H4 (cell line): ENCODE measurements at places on chromosomes 6 and 20.

GRCh38 chr6:100468016-100468622 is 3.4 kb upstream of the SIM1 start:
- DNase-seq = no peak

DNA sequence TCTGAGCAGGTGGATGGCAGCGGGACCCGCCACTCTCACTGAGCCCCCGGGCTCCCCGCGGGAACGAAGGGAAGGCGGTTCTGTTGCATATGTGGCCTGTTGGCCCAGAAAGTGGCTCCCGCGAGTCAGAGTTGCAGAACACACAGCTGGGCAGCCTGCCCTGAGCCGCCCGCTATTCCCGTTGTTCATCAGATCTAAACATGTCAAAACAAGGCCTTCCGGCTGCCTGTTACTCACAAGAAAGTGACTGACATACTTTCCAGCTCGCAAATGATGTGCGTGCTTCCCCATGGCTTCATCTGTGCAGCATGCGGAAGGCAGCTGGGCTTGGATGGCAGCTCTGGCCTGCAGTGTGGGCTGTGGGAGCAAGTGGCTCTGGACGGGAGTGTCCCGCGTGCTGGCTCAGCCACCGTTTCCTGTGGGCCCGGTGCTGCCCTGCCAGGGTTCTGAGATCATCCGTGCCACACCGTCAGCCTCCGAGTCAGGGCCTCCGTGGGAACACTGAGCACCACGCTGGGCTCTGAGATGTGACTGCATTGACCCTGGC is 227.3 kb downstream of the ERMARD start:
- no peak for DNase-seq

DNA sequence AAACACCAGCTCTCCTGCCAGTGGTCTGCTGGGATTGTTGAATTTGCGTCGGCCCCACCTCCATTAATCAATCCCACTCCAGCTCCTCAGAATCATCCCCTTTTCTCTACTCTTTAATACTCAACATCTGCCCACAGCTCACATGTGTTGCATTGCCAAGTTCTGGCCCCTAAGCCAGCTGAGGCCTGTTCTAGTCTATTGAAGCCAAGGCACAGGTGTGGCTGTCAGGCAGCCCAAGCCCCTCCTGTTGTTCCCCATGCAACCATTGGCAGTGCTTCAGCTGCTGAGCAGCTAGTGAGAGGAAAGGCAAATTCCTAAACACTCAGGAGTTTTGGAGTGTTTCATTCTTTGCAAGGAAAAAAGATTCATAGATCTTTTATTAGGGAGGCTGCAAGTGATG is 128.0 kb upstream of the NT5E start:
- no peak for DNase-seq

GRCh38 chr20:62700261-62700930 is 8.2 kb upstream of the NTSR1 start:
- DNase-seq = no peak

DNA sequence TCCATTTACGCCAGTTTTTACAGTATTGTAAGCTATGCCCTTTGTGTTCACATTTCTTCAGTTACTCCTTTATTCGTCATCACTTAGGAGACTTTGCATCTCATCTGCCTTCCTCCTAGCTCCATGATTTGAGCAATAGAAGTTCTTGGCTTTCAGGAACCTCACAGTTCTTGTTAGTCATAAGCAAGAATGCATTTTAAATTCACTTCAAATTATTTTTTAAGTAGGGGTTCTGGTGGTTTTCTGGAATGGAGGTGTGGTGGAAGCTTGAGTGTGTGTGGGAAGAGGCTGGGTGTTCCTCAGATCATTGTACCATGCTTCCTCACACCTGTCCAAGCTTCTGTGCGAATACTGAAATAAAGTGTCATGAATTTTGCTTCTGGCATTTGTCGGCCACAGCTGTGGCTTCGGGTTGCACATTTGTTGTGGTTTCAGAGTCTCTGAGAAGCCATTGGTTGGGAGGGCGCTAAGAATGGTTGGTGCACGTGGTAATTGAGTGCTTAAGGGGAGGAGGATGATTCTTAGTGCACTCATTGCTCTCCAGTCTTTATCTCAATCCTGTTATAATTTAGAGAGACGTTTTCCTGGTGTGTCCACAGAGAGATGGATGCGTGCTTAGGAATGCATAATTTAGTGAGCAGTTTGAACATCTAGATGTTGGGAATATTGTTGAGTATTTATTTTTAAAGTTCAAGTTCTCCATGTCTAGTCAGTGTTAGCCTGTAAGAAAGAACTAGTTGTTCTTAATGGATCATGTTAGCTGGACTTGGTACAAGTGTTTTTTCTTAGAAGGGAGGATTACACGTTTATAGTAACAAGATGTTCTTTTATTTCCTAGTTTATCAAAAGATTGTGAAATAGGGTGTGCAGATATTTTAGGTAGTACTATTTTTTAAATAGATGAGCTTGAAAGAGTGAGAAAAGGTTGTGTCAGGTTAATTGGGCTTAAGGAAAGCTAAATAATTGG is 31.9 kb downstream of the FOXO3 start:
- DNase-seq = peak; percentile 64

- peak; percentile 61 for DNase-seq
These were observed 14.7 kb upstream of the PYGB start for GRCh38 chr20:25233016-25233772.

- no peak for DNase-seq
These were observed 56.0 kb downstream of the CTNNBL1 start for GRCh38 chr20:37749620-37750403.

- no peak for DNase-seq
These were observed 152.9 kb downstream of the PAK5 start for GRCh38 chr20:9686001-9686400.

DNA sequence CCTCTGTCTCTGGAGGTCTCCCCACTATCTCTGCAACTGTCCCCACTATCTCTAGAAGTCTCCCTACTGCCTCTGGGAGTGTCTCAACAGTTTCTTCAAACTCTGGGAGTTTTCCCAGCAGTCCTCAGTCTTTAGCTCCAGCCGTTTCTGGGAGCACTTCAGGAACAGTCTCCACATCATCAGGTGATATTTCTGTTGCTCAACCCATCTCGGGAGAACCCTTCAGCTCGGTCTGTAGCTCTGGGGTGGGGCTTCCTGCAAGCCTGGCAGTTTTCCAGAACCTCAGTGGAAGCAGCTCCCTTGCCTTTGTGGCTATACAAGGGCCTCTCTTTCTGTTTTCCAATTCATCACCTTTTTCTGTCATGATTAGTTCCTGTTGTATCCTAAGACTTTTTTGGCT is 3.0 kb upstream of the SFTA2 start:
- DNase-seq = no peak

DNA sequence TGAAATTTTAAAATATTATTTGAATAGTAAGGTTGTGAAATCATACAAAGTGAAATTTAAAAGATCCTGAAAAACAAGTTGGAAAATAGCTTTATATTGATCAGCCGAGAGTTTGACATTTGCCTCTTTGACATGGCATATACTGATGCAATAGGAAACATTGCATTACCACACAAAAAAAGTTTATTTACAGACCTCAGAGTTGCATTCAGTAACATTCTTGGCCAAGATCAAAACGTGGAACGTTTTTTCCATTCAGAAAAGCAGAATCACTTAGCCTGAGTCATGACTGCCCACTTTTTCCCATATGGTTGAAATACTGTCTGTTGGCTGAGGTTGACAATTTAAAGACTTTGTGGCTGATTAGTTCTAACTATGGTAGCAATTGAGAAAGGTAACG is 55.1 kb upstream of the BACH2 start:
- peak; percentile 18 for DNase-seq

- DNase-seq = no peak
These were observed 37.5 kb downstream of the SLC17A4 start for GRCh38 chr6:25792016-25792415.

GRCh38 chr6:15184441-15184861 is 61.4 kb upstream of the JARID2 start:
- DNase-seq = no peak

- DNase-seq = peak; percentile 56
These were observed 8.7 kb downstream of the MMP24OS start for GRCh38 chr20:35269055-35269781.

GRCh38 chr20:19890445-19891051 is 126.6 kb upstream of the NAA20 start:
- DNase-seq = no peak

DNA sequence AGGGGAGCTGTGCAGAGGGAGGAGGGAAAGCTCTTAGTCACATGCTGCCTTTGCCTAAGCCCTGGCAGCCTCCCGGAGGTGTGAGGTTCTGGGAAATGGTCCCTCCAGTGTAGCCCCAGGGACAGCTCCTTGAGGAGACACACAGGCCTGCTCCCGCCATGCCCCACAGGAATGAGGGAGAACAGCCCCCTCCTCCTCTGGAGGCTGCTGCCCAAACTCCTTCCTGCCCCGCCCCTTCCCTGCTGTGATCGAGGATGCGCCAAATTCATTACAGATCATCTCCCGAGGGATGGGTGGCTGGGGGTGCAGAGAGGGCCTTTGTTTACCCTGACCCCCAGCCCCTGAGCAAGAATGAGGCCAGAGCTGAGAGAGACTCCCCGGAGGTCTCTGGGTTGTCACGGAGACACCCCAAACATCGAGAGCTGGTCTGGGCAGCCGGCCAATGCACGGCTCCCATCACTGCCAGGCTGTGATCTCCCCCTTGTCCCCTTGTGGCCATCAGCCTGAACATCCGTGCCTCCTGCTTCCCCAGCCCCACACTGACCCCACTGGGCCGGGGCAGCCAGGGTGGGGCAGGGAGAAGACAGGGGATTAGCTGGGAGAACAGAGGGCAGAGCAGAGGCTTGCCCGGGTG is 8.4 kb downstream of the CYP21A2 start:
- DNase-seq = no peak

GRCh38 chr6:15375018-15375417 is 129.1 kb downstream of the JARID2 start:
- no peak for DNase-seq

GRCh38 chr6:146868671-146869209 is 270.0 kb downstream of the ADGB start:
- DNase-seq = no peak

DNA sequence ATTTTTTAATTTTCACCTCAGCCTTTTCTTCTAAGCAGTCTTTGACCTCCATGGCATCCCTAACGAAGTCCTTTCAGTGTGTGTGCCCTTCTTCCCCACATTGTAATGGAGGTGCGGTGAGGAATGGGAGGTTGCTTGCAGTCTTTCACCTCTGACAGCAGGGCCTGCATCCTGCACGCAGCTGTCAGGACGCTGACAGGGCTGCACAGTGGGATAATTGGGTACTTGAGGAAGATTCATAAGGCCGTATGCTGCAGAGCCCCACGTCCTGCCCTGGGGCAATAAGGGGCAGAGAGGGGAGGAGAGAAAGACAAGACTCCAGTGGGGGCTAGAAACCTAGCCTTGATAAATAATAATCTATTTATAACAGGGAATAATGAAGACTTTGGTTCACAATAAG is 184.7 kb downstream of the SAMD5 start:
- DNase-seq = no peak

DNA sequence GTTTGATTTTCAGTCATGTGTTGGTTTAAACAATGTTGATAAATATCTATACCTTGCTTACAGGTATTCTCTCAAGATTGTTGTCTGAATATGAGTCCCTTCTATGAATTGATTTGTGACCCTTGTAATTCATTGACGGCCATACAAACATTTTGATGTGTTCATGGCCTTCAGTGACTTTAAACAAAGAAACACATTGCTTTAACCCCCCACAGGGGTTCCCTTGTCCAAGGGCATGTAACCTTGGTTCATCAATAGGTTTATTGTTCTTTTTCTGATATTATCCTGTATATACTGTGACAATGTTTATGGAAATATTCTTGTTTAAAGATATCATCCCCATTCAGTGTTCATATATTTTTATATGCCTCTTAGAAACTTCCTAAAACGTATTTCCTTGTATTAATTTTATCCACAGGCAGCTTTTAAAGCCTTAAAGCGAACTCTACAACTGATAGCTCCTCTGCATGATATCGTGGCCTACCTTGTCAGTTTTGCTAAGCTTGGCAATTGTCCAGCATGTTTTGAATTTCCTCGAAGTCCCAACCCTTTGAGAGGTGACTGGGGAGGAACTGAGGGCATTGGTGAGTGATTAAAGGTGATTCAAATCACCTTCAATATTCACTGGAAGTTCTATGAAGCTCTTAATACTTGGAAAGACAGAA is 87.0 kb downstream of the CD164 start:
- DNase-seq = no peak

DNA sequence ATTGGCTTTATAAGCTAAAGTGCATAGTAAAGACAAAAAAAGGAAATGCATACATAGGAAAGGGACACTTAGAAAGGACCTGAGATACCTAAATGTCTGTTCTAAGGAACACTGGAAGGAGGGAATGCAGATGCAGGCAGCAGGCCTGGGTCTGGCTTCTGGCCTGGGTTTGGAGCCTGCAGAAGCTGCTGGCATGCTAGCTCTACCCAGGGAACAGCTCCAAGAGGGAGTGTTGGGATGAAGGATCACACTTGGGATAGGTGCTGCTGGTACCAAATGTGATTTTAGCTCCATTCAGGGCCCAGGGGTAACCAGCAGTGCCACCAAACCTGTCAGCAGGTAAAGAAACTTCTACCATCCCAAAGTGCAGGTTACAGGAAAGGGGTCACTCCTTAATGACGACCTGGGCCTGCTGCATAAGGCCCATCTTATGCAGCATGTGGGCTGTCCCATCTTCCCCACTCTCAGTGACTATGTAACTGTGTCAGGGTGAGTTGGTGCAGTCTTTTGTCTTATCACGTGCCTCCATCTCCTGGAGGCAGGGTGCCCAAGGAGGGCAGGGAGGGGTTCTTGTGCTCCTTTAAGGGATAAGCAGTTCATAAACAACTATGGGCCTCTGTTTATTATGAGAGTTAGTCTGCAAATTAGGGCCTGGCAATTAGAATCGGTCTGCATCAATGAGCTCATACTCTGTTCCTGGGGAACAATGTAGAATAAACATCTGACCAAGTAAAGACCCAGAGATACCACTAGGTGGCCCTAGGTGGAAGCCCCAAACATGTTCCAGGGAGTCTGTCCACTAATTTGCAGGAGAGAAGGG is 26.9 kb downstream of the DDX27 start:
- peak; percentile 57 for DNase-seq

DNA sequence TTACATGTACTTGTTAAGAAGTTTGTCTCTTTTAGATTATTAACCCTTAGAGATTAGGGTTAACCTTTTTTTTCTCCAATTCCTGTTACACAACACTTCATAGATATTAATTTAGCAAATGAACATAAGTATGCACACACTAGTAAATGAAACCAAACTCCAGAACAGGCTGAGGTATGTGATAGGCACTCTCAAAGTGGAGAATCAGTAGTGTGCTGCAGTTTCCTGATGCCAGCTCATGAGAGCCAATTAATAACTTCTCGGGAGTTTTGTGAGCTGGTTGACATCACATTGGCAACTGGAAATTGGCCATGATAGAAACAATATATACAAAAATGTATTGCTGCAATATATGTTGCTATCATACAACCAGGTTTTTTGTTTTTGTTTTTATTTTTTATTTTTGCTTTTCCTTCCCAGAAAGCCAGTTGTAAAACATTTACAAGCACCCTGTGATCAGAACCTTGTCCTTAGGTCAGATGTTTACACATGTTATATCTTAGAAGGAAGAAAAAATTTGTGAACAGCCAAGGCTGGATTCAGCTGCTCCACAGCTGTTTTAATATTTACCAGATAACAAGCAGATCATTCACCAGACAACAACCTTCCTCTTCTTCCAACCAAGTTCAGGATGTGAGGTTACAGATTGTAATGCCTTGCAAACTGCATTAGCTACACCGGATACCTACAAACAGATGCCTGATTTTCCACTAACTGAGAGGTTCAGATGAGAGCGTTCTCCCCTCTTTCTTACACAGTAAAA is 42.4 kb upstream of the ECHDC1 start:
- DNase-seq = no peak

- no peak for DNase-seq
These were observed 21.2 kb upstream of the CCDC167 start for GRCh38 chr6:37520926-37521325.
